ENCODE measurements at places on chromosomes 4 and X.
A peak's percentile ranks its signal among the peaks of the same experiment; 100 is the strongest.

GRCh38 chr4:10403633-10404445 lies 53.4 kb downstream of the ZNF518B start:
- DNase-seq = no peak

- DNase-seq = no peak
Observed at GRCh38 chr4:16090096-16090705, 6.4 kb upstream of the PROM1 start.

DNA sequence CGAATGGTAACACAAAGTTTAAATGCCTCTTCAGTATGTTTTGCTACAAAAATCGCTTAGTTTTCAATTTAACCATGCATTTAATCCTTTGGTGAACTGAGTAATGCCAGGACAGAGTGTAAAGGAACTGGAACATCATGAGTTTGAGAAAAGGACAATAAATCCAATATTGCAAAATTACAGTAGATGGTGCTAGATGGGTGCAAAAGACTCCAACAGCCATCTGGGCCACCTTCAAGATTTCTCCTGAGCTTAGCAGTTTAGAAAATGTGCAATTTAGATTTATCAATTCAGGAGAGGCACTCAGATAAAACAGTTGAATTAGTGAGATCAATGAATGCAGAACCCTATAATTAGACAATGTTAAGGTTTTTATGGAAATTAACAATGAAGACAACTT lies 33.2 kb upstream of the MID1IP1 start:
- DNase-seq = no peak

DNA sequence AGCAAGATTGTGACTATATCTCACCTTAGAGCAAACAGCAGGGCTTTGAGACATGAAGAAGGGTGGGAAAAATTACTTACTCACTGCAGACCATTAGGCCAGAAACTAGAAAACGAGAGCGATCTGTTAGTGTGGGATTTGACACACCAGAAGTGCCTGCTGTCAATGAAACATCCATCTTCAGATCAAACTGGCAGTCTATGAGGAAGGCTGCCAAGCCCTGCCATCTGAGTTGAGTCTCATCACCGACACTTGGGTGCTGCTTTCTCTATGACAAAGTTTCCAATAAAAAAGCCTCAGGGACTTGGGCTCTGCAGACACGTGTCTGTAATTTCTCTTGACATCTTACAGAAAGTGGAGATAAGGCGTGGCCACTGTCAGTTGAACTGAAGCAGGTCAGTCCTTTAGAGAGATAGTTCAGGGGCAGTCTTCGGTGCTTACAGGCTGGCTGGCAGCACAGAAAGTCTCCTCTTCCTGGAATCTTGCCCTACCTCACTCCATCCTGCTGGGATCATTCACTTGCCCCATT lies 40.1 kb upstream of the LDB2 start:
- no peak for DNase-seq

- no peak for DNase-seq
Observed at GRCh38 chrX:150162141-150162540, 201.0 kb upstream of the MAMLD1 start.

DNA sequence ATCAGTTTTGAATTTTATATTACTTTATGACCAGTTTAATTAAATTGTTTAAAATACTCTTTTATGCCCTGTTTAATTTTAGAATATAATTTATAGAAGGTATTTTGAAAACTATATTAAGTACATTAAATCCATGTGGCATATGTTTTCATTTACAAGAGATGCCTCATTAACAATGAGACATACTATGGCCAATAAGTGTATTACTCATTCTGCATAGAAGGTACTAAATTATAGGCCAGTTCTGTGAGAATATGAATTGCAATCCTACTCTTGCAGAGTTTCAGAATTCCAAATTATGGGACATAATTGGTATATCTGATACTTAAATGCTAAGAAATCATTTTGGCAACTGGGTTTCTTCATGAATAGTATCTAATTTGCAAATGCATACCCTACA lies 951.1 kb downstream of the FAT4 start:
- DNase-seq = no peak

GRCh38 chr4:36128689-36129088 lies 115.6 kb downstream of the ARAP2 start:
- no peak for DNase-seq

- no peak for DNase-seq
Observed at GRCh38 chrX:1139185-1139500, 73.3 kb downstream of the CRLF2 start.

- DNase-seq = no peak
Observed at GRCh38 chrX:53255738-53256191, 25.6 kb downstream of the IQSEC2 start.

GRCh38 chr4:180932370-180933001 lies 1310.7 kb upstream of the TENM3 start:
- no peak for DNase-seq

GRCh38 chr4:86452924-86453531 lies 93.2 kb upstream of the MAPK10 start:
- no peak for DNase-seq

DNA sequence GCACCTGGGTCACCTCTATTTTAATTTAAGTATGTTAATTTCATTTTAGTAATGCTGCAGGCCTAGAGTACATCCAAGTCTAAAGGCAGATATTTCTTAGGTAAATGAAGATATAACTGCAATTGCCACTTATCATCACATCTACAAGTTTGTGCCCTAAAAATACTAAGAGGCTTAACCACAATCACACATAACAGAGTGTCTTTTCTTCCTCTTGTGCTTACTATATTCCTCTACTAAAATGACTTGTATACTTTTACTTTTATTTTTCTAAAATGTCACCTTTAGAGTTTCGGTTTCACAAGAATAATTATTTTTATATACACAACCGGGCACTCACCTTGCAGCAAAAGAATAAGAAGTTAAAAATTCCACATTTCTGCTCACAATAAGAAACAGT lies 77.9 kb downstream of the EFHC2 start:
- no peak for DNase-seq

- DNase-seq = no peak
Observed at GRCh38 chr4:4247696-4248028, 361 bp downstream of the TMEM128 start.

DNA sequence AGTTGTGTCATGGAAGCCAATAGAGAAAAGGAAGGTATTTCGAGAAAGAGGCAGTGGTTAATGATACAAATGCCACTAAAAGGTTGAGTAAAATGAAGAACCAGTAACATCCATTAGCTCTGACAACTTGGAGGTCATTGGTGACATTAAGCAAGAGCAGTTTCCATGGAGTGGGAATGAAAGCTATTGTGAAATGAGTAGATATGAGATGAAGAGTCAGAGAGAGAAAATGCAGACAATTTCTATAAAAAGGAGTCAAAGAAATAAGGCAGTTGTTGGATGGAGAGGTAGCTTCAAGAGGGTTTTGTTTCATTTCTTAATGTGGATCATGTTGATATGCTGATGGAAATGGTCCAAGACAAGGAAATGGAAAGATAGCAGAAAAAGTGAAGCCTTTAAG lies 9.6 kb upstream of the AMTN start:
- DNase-seq = no peak

GRCh38 chr4:2417226-2417764 lies 1.1 kb downstream of the ZFYVE28 start:
- peak; percentile 31 for DNase-seq

All from activated naive CD4-positive, alpha-beta T cell treated with anti-CD3 and anti-CD28 coated beads, Interleukin-2, amount 10 ng/mL, durations not matched to agents 7 days and 5 days (primary cell).